SK-N-SH (cell line): ENCODE measurements at places on chromosomes 6 and 20. TPM values are rescaled to one million over a fixed set of nuclear protein-coding genes. Genes with fewer than 3 reads are reported as not detected.

- no peak overlapping the region for H3K4me3 ChIP-seq
- no peaks in the 10 kb centered on the region for H3K36me3 ChIP-seq
- H3K27me3 ChIP-seq: no peaks in the 10 kb centered on the region
- H3K27ac ChIP-seq: no peak overlapping the region
Observed at GRCh38 chr6:134951494-134952263, 1.8 kb upstream of the ALDH8A1 start.

DNA sequence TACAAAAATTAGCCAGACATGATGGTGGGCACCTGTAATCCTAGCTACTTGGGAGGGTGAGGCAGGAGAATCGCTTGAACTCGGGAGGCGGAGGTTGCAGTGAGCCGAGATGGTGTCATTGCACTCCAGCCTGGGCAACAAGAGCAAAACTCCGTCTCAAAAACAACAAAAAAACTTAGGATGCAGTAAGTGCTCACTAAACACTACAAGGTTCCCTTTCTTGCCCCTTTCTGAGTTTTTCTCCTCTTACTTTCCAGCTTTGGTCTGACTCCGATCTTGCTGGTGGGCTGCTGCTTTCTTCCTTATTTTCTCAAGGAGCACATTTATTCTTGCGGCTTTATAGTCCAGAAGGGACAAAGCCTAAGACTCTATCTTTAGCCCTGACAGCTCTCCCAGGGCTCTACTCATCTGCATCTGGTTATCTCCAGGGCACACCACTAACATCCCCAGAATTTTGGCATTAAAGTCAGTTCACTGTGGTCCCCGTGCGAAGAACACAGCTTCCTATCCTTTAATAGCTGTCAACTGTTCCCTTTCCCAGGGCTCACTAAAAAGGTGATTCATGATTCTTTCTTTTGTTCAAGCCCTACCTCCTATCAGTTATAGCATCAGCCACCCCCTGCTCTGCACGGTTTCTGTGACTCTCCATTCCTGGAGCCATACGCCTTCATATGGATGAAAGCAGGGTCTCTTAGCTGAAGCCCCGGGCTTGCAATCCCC, 17.1 kb upstream of the RPN2 start:
- H3K27ac ChIP-seq: no peak overlapping the region
- no peaks in the 10 kb centered on the region for H3K36me3 ChIP-seq
- no peaks in the 10 kb centered on the region for H3K4me1 ChIP-seq
- no peak for DNase-seq

GRCh38 chr6:2072453-2072852, 173.0 kb downstream of the GMDS start:
- H3K4me1 ChIP-seq: no peaks in the 10 kb centered on the region
- H3K27ac ChIP-seq: no peak overlapping the region
- H3K4me3 ChIP-seq: no peak overlapping the region
- no peak for DNase-seq
- H3K27me3 ChIP-seq: no peaks in the 10 kb centered on the region
- no peaks in the 10 kb centered on the region for H3K36me3 ChIP-seq

DNA sequence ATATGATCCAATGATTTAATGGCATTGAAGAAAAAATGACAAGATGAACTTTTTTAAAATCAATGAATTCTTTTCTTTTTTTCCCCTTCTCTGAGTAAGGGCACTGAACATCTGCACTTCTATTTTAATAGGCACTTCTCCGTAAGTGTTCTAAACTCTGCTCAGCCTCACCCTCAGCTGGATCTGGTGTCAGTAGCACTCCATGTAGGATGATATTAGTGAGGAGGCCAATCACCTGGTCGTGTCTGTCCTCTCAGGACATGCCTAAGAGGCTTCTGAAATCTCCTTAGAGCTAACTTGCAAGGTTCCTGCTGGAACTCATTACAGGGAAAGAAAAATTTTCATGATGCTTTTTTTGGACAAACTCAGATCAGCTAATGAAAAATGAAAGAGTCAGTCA, 148.6 kb upstream of the MLIP start:
- no peaks in the 10 kb centered on the region for H3K4me1 ChIP-seq
- H3K36me3 ChIP-seq: no peaks in the 10 kb centered on the region
- H3K27me3 ChIP-seq: peaks cover 22% of the 10 kb centered on the region; the same call in 1 of the 2 replicates
- H3K27ac ChIP-seq: no peak overlapping the region
- DNase-seq: no peak
- H3K4me3 ChIP-seq: no peak overlapping the region

- no peaks in the 10 kb centered on the region for H3K36me3 ChIP-seq
- no peaks in the 10 kb centered on the region for H3K27me3 ChIP-seq
- no peak overlapping the region for H3K4me3 ChIP-seq
- H3K27ac ChIP-seq: no peak overlapping the region
- no peak for DNase-seq
- no peaks in the 10 kb centered on the region for H3K4me1 ChIP-seq
Observed at GRCh38 chr6:7323074-7323473, 10.1 kb upstream of the SSR1 start.

DNA sequence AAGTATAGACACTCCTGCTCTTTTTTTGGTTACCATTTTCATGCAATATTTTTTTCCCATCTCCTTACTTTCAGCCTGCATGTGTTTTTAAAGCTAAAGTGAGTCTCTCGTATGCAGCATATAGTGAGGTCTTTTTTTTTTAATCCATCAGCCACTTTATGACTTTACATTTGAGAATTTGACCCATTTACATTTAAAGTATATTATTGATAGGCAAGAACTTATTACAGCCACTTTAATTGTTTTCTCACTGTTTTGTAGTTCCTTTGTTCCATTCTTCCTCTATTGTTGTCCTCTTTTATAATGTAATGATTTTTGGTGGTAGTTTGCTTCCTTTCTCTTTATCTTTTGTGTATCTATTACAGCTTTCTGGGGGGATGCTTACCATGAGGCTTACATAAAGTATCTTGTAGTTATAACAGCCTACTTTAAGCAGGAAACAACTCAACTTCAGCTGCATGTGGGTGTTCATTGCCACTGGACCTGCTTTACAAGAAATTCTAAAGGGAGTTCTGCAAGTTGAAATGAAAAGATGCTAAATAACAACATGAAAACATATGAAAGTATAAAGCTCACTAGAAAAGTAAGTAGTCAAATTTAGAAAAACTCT, 71.8 kb downstream of the TNFAIP3 start:
- H3K36me3 ChIP-seq: no peaks in the 10 kb centered on the region
- H3K4me3 ChIP-seq: no peak overlapping the region
- no peaks in the 10 kb centered on the region; the same call in 1 of the 2 replicates for H3K27me3 ChIP-seq

- peak overlapping the region; percentile 91 for H3K4me3 ChIP-seq
- DNase-seq: no peak
- H3K4me1 ChIP-seq: peaks cover 48% of the 10 kb centered on the region
- H3K36me3 ChIP-seq: peaks cover 15% of the 10 kb centered on the region; the same call in 1 of the 2 replicates
- no peaks in the 10 kb centered on the region for H3K27me3 ChIP-seq
- peak overlapping the region; percentile 91 for H3K27ac ChIP-seq
Observed at GRCh38 chr20:50111120-50111828, 1.7 kb downstream of the UBE2V1 start.

GRCh38 chr20:50762045-50762422, 30.7 kb downstream of the PARD6B start:
- no peaks in the 10 kb centered on the region for H3K36me3 ChIP-seq
- H3K4me1 ChIP-seq: peaks cover 10% of the 10 kb centered on the region; the same call in 1 of the 2 replicates
- H3K4me3 ChIP-seq: peak overlapping the region; percentile 0; the same call in 1 of the 2 replicates
- H3K27ac ChIP-seq: 0 out of 2 replicates have a peak overlapping the region, but pooled peaks have one; percentile 2
- H3K27me3 ChIP-seq: no peaks in the 10 kb centered on the region

DNA sequence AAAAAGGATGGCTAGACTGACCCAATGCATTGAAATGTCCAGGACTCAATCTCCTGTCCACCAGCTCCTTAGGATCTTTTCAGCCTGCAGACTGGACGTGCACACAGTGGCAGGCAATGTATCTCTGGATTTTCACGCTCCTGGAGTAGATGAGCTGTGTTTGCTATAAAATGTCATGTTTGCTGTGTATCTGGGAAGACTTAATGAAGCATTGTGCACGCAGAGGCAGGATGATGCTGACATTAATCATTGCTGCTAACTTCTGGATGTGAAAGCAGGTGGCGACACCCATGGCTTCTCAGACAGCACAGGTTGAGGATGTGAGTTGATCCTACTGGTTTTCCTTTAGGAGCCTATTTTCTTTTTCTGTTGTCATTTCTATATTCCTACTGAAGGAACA, 133.1 kb upstream of the PCSK2 start:
- H3K36me3 ChIP-seq: no peaks in the 10 kb centered on the region
- no peaks in the 10 kb centered on the region for H3K4me1 ChIP-seq
- H3K27ac ChIP-seq: no peak overlapping the region
- DNase-seq: no peak
- H3K27me3 ChIP-seq: no peaks in the 10 kb centered on the region

DNA sequence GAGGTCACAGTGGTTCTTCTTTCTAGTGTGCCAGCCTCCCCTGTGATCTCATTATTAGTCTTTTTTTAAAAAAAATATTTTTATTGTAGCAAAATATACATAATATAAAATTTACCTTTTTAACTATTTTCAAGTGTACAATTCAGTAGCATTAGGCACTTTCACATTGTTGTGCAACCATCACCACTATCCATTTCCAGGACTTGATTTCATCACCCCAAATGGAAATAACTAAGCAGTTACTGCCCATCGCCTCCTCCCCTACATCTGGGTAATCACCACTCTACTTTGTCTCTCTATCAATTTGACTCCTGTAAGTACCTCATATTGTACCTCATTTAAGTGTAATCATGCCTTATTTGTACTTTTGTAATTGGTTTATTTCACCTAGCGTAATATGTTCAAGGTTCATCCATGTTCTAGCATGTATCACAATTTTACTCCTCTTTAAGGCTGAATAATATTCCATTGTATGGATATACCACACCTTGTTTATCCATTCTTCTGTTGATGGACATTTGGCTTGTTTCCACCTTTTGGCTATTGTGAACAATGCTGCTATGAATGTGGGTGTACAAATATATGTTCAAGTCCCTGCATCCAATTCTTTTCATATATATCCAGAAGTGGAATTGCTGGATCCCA, 68.6 kb upstream of the FYN start:
- no peaks in the 10 kb centered on the region for H3K4me1 ChIP-seq
- DNase-seq: no peak
- H3K36me3 ChIP-seq: no peaks in the 10 kb centered on the region
- no peak overlapping the region for H3K27ac ChIP-seq

SLC52A3 gene
- polyA plus RNA-seq: not detected in 2 replicates

TFAP2D gene
- polyA plus RNA-seq: not detected in 2 replicates

LY6G6D gene
- polyA plus RNA-seq: not detected in 2 replicates

DUSP15 gene
- polyA plus RNA-seq: 4.3 and 5.4 TPM in 2 replicates
